Cortex of kidney (tissue), 1 donor: ENCODE measurements at places on chromosomes 7 and 10.

DNA sequence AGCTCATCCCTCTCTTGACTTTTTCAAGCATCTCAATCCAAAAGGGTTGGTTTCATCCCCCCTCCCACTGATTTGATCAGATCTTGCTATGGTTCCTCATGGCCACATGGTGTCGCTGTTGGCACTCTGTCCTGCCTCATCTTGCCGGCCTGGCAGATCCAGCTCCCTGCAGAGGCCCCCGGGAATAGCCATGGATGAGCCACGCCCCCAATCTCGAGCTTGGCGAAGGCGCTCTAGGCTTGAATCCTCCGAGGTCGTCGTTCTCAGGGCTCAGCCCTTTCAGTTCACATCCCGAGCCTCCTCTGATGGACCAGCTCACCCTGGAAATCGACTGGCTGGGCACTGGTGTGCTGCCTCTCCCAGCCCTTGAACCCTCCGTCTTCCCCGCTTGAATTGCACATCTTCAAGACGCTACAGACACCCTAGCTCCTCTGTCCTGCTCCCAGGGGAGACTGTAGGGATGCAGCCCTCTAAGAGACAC is 628.7 kb downstream of the TYW1 start:
- DNase-seq, result no peak

GRCh38 chr10:79030705-79031104 is 38.1 kb upstream of the ZMIZ1 start:
- DNase-seq, result no peak

GRCh38 chr7:103387242-103387641 is 39.8 kb downstream of the PSMC2 start:
- no peak for DNase-seq

GRCh38 chr7:110253093-110253492 is 837.8 kb upstream of the LRRN3 start:
- DNase-seq, result no peak

DNA sequence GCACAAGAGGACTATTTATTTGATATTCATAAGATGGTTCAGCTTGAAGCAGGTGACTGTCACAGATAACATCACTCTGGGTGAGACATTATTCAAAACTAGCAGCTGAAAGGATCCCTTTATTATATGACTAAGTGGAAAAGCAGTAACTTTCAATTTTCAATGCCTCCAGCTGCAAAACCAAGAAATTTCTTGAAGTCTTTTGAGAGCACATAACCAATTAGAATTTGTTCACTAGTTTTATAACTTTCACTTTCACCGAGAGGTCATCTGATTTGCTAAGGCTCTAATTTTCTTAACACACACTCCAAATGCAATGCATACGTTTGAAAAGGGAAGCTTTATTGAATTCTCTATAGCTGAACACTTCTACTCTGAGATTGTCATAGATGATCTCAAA is 88.6 kb upstream of the KLF14 start:
- DNase-seq, result no peak

DNA sequence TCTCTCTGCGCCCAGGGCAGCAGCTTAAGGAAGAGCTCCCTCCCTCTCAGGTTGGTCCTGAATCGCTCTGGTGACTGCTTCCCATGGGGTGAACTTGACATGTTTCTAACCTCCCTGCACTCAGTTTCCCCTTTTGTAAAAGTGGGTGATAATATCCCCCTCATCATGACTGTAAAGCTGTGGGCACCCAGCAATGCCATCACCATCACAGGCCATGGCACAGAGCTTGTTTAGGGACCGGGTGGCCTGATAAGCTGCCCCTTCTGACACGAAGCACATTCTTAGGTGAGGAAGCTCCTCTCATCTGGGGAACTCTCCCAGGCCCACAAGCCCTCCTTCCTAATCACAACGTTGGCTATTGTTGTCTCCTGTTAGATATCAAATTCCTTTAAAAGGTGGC is 972.8 kb upstream of the ZNF722 start:
- no peak for DNase-seq

- no peak for DNase-seq
These were observed 114.0 kb downstream of the BBS9 start for GRCh38 chr7:33243319-33243881.

GRCh38 chr10:27997865-27998177 is 1.1 kb downstream of the ODAD2 start:
- no peak for DNase-seq

DNA sequence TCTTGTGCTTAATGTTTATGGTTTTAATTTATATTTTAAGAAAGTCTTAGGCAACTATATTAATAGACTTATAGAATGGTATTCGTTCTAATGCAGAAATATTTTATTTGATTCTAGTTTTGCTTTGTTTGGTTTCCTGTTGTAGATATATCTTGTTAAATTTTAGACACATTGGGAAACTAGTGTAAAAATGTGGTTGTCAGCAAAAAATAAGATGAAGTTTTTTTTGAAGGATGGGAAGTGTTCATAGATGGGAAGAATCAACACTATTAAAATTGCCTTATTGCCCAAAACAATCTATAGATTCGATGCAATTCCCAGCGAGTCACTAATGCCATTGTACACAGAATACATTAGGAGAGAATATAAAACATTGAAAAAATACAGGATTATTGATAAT is 278.9 kb downstream of the ZWINT start:
- DNase-seq, result no peak

- no peak for DNase-seq
These were observed 18.7 kb downstream of the ASB13 start for GRCh38 chr10:5647507-5648240.

- no peak for DNase-seq
These were observed 41.5 kb downstream of the TPST1 start for GRCh38 chr7:66246554-66247171.

DNA sequence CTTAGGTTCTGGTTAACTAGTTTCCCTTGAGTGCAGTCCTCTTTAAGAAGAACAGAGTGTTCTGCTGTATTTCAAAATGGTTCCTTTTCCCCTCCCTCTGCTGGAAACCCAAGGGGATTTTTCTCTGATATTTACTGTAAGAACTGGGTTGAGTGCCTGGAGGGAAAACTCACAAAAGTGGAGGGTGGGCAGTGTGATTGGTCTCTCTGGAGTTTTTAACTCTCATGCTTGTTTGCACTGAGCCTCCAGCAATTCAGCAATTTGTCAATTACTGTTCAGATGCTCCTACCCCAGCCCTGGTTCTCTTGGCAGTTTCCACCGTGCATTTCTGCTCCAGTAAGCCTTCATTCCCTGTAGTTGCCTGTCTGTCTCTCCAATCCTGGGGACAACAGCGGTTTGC is 273.4 kb upstream of the SORCS1 start:
- no peak for DNase-seq

DNA sequence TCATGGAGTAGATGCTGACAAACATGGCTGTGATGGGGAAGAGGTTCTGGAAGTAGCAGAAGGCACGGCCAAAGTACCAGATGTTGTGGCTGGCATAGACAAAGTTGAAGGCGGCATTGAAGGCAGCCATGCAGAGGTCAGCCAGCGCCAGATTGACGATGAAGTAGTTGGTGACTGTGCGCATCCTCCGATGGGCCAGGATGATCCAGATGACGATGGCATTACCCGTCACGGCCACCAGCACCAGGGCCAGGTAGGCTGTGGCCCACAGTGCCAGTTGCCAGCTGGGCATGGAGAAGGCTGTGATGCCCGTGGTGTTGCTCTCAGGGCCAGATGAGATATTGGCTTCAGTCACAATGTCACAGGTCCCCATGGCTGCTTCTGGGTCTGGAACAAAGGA is 767 bp downstream of the TACR2 start:
- no peak for DNase-seq

- no peak for DNase-seq
These were observed 41.1 kb upstream of the INPP5A start for GRCh38 chr10:132496360-132497062.

DNA sequence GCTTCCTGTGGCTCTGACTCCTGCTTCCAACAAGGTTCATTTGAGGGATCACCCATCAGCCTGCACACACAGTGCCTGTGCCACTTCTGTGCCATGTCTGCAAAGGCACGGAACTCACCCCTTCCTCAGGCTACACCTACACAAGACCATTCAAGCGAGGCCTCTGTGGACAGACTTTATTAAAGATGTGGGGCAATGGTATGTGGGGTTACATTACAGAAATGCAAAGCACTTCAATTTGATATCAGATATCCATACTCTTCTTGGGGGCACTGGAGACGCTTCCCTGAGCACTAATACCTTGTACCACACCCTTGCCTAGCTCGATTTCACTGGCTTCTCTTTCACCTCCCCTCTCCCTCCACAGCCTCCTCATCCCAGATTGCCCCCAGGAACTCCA is 84.4 kb upstream of the FGL2 start:
- no peak for DNase-seq

- DNase-seq, result no peak
These were observed 28.3 kb downstream of the FZD1 start for GRCh38 chr7:91292506-91292905.

GRCh38 chr10:4586776-4587175 is 239.2 kb upstream of the AKR1E2 start:
- no peak for DNase-seq

DNA sequence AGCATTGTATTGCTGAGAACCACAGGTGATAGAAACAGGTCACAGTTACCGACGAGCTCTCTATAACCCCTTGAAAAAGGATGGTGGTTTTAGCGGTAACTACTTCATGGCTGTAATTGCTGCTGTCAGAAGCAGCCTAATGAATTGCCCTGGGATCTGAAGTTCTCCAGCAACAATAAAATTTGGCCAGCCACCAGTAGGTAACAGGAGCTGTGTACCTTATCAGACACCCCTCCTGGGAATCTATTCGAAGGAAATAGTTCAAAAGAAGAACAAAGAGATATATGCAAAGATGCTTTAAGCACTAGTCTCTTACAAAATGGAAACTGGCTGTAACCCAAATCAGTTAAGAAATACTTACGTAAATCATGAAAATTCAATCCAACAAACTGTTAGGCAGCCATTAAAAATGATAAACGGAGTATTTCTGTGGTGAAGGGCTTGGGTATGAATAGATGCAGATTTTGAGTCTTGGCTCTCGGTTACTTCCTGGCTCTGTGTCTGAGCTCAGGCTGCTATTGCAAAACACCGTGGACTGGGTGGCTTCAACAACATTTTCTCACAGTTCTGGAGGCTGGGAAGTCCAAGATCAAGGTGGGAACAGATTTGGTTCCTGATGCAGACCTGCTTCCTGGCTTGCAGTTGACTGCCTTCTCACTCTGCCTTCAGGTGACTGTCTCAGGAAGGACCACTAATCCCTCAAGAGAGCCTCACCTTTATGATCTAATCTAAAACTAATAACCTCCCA is 1.6 kb downstream of the MSRB2 start:
- DNase-seq, result no peak

- DNase-seq, result no peak
These were observed 482.6 kb upstream of the SEMA3A start for GRCh38 chr7:84677117-84677732.

DNA sequence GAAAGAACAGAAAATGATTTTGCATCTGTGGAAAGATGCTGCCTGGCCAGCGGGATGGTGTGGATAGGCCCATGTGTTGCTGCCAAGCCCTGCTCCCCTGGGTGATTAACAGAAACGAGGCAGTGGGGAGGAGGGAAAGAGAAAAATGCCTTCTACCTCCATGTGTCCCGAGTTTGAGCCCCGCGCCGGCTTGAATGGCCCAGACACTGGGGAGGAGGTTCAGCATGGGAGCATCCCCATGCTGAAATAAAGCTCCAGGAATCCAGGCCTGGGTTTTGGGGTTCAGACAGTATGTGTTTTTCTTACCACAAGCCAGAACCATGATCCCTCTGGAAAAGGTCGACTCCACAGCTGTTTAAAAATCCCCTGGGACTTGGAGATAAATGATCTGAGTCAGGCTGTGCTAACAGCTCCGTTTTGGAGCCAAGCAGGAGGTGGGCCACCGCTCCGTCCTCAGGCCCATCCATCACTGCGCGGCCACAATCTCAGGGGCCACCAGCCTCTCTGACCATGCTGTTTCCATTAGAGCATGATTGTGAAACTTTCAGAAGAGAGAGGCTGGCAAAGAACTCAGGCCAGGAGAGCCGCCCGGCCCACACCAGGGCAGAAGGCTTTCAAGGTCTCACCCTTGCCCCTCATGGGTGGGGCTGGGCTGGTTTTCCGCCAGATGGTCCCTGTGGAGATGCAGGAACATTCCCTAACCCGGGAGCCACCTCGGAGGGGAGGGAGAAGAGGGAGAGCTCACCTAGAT is 299.7 kb downstream of the ZEB1 start:
- no peak for DNase-seq

- no peak for DNase-seq
These were observed 25.7 kb downstream of the FOXL3 start for GRCh38 chr7:315516-316265.

- DNase-seq, result no peak
These were observed 44.8 kb downstream of the ADCYAP1R1 start for GRCh38 chr7:31096877-31097258.

- DNase-seq, result no peak
These were observed 80.0 kb downstream of the CELF2 start for GRCh38 chr10:11097686-11098085.

- DNase-seq, result no peak
These were observed 15.1 kb downstream of the PSAP start for GRCh38 chr10:71835671-71836595.

DNA sequence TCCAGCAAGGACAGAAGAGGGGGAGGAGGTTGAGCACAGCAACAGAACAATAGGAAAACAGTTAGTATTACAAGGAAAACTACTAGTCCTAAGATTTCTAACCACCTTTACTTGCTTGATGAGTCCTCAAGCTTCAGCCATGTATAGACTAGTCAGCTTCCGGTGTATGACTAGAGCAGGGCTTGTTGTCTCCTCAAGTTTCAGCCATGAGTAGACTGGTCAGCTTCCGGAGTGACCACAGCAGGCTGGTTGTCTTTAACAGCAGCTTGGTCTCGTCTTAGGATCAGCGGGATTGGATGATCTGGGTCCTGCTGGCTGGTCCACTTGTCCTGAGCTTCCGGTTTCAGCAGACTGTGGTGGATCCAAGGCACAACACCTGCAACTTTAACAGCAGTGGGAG is 10.6 kb upstream of the ZNF239 start:
- no peak for DNase-seq

DNA sequence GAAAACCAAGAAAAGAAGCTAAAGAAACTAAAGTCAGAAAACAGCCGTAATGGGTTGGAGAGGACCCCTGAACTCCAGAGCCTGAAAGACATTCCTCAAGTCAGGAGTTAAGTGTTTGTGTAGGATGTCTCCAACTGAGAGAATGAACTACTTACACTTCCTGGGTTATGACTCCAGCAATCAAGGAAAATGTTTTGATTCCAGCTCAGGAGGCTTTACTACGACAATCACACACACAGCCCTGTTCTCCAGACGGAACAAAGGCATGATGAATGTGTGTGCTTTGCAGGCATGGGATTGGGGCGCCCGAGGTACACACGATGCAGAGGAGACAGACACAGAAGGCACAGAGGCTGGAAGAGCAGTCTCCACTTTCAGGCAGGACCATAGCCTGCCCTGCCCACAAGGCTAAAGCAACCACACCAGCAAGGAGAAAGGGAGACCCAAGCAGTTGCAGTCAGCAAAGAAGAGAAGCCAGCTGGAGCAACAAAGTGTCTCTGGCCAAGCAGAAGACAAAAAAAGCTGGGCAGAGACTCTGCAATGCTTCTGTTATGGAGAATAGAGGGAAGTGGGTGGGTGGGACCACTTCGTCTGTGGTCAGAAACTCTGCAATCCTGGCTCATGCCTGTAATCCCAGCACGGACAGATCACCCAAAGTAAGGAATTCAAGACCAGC is 89.1 kb downstream of the GRB10 start:
- no peak for DNase-seq

GRCh38 chr10:129968020-129968852 is 4.2 kb upstream of the EBF3 start:
- DNase-seq, result no peak
